NCI-H2029 (cell line): ENCODE measurements at places on chromosomes 11 and 22.

DNA sequence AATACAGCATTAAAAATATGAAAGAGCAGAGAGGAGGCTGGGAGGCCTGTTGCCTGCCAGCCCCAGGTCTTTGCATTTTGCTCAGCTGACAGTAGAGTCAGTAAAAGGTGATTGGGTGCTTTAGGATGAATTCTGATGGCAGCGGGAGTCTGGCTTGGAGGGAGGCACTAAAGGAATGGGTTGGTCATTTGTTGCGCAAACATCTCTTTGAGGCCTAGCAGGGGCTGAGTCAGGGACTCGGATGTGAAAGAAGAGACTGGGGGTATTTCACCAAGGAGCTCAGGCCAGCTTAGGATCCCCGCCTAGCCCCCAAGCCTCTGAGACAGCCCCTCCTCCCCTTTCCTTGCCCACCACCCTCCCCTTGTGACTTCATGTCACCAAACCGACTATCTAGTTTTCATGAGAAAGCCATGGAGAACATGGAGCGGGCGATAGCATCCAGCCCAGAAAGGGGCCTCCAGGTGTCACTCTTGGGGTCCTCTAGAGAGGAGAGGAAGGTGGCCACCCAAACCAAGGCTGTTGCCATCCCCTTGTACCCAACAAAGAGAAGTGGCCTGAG, 9.7 kb downstream of the DGKZ start:
- no peak for DNase-seq

DNA sequence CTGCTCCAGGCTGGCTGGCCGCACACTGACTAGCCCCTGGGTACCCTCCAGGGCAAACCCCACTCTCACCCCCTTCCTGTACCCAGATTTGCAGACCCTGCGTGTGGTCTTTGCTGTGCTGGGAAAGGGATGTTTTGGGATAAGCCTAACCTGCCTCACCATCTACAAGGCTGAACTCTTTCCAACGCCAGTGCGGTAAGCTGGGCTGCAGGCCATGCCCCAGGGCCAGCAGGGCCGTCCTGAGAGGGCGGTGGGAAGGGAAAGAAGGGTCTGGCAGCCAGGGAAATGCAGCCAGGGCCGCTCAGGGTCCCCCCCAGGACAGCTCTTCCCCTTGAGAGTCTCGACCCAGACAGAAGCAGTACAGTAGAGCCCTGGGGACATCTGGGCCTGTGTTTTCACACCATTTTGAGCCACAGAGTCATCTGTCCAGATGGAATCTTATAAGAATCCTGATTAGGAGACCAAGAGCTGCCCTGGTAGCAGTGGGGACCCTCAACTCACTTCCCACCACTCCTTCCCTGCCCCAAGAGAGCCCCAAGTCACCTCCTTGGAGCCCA, 22.4 kb upstream of the SLC22A12 start:
- DNase-seq: no peak

GRCh38 chr11:69702239-69702691, 1.6 kb downstream of the FGF19 start:
- no peak for DNase-seq

GRCh38 chr11:113664981-113665710, 41.0 kb downstream of the TMPRSS5 start:
- DNase-seq: no peak

- DNase-seq: peak; percentile 40
These were observed 72.0 kb downstream of the SLC5A12 start for GRCh38 chr11:26649884-26650283.

DNA sequence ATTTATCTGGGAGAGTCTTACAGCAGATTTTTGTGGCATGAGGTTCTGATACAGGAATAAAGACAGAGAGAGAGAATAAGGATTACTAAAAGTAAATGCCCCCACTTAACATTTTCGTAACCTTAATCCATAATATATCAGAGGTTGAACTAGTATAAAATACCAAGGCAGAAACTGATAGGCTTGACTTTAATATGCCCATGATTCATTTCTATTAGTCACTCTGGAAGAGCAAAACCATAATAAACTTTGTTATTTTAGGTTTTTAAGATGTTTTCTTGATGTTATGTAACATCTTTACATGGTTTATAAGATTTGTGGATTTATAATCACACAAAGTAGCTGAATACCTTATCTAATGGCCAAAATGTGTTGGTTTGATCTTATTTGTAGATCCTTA, 19.1 kb downstream of the GUCY1A2 start:
- DNase-seq: no peak

GRCh38 chr11:61068581-61068980, 33.7 kb upstream of the CD5 start:
- no peak for DNase-seq

GRCh38 chr11:72724021-72724551, 28.1 kb downstream of the ARAP1 start:
- DNase-seq: no peak

- DNase-seq: no peak
These were observed 97.4 kb downstream of the CHST1 start for GRCh38 chr11:45568049-45568448.

DNA sequence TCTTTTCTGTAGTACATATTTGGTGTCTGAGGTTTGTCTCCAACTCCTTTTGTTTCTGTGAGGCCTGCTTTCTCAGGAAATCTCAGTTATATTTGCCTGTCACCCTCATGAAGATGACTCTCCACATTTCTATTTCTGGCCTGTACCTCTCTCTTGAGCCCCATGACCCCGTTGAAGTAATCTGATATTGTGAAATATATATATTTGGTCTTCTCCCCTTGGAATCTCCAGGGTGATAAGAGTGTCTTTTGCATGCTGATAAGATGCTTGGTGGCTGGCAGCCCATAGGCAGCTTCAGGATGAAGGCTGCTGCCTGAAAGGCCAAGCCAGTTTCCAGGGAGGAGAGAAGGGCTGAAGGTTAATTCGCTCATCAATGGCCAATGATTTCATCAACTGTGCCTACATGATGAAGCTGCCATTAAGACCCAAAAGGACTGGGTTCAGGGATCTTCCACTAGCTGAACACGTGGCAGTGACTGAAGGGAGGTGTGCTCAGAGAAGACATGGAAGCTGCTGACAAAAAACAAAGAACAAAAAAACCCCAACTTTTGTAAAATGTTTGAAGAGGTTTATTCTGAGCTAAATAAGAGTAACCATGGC, 67.4 kb downstream of the MICAL2 start:
- DNase-seq: no peak

- DNase-seq: no peak
These were observed 38.6 kb downstream of the GGTLC2 start for GRCh38 chr22:22682807-22683667.

DNA sequence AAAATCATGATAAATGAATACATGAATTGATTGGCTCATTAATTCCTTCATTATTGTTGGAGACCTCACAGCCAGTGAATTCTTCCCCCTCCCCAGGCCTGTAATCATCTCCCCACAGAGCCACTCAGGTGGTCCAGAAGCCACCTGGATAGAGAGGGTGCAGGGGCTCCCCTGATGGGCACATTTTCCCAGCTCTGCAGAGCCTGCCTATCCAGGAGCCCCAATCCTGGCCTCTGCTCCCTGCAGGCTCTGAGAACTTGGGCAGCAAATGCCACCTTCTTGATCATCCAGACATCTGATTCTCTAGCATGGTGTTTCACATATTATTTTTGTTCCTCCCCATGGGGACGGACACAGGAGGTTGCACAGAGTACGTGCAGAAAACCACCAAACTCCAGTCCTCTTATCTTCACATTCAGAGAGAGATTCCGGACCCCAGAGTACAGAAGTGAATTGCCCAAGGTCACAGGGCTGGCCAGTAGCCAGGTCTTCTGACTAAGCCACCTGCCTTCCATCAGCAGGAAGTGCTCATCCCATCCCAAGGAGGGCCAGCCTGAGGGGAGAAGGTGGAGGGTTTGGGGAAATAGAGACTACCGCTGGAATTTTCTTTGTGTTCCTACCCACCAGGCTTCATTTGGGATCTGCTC, 348.0 kb downstream of the BUD13 start:
- peak; percentile 5 for DNase-seq

GRCh38 chr11:4065086-4065485, 29.5 kb upstream of the RRM1 start:
- DNase-seq: no peak

GRCh38 chr11:66864172-66864901, 7.5 kb downstream of the LRFN4 start:
- no peak for DNase-seq

DNA sequence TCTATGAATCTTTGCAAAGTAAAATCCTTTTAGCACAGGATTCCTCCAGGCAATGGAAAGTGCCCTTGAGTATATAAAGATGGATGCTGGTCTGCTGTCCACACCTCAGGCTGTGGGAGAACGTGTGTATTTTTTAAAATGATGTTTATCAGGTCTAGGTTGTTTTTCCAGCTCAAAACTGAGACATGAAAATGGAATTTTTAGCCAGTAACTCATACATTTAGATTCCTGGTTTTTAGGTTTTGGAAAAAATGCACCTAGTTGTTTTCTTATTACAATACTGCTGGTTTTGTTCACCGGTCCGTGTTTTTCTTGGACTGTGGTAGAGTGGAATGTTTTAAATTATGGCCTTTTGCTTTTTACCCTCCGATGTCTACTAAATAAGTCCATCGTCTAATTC, 554.7 kb downstream of the SOX6 start:
- DNase-seq: no peak

- no peak for DNase-seq
These were observed 110.1 kb upstream of the ANO5 start for GRCh38 chr11:22082788-22083187.

- DNase-seq: no peak
These were observed 19.9 kb downstream of the MMP10 start for GRCh38 chr11:102760344-102761035.

DNA sequence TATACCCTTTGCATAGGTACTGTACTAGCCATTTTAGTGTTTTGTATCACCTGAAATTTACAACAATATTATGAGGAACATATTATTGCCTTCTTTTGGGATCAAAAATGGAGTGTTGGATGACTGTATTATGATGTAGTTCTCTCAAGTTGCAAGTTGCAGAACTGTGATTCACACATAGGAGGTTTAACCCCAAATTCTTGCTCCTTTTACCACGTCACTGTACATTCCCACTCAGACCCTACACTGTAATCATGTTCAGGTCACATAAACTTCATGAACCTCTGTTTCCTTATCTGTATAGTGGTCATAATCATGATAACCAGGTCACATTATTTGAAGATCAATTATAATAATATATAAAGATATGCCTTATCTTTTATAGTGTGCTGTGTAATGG, 925.1 kb upstream of the TENM4 start:
- no peak for DNase-seq

- DNase-seq: no peak
These were observed 5.4 kb downstream of the PAK1 start for GRCh38 chr11:77468527-77468926.

DNA sequence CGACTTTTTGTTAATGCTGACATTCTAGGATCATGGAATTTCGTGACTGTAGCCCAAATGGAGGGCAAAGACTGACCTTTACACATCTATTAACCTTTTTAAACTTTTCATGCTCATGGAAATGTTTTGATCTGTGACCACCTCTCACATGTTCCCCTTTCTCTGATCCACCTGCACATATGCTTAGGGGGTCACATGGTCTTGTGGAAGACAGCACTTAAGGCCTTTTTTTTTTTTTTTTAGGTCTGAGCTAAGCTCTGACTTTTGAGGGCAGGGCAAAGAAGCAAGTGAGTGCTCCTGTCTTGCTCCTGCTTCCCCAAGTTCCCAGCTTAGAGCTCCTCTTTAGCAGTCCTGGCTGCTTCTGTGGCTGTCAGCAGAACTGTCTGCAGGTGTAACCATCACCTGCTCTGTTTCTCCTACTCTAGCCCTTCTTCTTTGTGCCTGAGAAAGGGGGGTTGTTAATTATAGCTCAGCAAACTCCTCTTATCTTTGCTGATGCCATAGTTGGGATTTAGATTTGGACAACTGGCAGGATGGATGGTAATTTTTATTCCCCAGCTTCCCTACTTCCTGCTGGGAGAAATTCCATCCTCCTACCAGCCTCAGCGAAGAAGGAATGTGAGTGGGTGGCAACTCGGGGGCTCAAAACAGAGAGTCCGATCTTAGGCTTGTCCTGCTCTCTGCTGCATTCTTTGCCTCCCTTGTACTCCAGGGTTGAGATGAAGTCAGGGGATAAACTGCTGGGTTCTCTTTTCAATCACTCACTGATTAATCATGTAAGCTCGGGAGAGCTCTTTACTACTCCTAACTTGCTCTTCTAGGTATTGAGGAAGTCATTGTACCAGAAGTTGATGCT, 64.4 kb downstream of the GRAMD1B start:
- DNase-seq: no peak

- no peak for DNase-seq
These were observed 129.3 kb upstream of the FGF3 start for GRCh38 chr11:69948256-69949141.

GRCh38 chr11:132072044-132072857, 701.8 kb downstream of the NTM start:
- no peak for DNase-seq

DNA sequence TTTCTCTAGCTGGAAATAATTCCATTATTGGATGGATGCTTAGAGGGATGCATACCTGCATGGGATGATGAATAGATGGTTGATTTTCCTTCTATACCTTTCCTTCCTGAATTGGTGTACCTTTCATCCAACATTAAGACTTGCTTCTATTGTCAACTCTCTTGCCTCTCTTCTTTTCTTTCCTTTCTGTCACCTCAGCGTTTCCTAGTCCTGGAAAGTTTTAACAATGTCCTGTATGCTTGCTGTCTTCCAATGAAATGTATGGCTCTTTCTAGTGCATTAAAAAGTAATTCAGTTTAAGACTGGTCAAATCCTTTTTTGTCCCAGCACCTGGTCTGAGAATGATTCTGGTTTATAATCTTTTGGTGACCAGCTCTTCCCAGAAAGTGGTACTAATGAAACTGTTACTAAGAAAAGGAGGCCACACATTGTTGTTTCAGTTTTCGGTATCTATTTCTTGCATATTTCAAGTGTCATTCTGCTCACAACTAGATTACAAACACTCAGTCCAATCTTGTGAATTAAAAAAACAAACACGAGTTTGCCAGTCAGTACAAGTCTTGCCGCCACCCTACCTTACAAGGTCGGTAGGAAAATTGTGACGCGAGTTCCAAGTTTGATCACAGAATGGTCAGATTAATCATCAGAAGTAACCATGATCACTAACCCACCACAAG, 8.0 kb downstream of the POU2AF1 start:
- DNase-seq: no peak

GRCh38 chr22:50176850-50177536, 6.5 kb downstream of the PANX2 start:
- no peak for DNase-seq
